Stimulated activated CD8-positive, alpha-beta memory T cell treated with anti-CD3 and anti-CD28 coated beads, Interleukin-7, amount 100 ng/mL, for 1 hour (primary cell): ENCODE measurements at places on chromosomes 4 and X.

GRCh38 chr4:184790826-184791225 is 34.9 kb downstream of the ACSL1 start:
- DNase-seq, result no peak

GRCh38 chr4:34432706-34433105 is 1811.6 kb downstream of the ARAP2 start:
- no peak for DNase-seq

DNA sequence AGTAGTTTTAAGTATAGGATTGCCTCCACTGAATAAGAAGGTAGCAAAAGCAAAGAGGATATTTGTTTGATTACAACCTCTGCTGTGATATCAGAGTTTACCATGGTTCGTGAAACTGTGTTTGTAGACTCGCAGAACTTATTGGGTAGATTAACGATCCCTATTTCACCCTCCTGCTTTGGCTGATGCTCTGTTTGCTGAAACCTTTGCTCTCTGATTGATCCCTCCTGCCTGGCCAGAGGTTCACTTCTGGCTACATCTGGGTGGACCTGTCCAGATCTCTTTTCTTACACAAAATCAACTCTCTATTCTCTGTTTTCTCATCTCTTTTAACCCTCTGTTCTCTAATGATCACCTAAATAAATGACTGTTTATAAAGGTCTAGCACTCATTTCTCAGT is 37.9 kb upstream of the TMEM192 start:
- DNase-seq, result no peak

GRCh38 chr4:7095611-7096155 is 27.8 kb upstream of the GRPEL1 start:
- no peak for DNase-seq

DNA sequence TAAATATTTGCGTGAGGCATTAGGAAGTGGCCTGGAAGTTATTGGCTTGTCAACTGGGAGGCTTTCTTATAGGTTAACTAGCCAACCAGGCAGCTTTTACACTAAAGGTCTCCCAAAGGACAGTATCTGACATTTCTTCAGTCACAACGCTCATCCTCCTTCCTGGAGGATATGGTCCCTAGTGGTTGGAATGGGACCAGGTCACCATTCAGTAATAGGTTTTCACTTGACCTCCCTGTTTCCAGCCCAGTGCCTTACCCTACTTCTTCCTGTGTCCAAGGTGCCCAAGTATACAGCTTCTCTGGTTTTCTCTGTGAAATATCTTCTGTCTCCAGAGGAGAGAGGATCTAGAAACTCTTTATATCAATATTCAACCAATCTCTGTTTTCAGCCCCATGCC is 38.5 kb downstream of the RPS6KA3 start:
- no peak for DNase-seq

- DNase-seq, result no peak
These were observed 240.9 kb downstream of the PALLD start for GRCh38 chr4:168737806-168738172.

DNA sequence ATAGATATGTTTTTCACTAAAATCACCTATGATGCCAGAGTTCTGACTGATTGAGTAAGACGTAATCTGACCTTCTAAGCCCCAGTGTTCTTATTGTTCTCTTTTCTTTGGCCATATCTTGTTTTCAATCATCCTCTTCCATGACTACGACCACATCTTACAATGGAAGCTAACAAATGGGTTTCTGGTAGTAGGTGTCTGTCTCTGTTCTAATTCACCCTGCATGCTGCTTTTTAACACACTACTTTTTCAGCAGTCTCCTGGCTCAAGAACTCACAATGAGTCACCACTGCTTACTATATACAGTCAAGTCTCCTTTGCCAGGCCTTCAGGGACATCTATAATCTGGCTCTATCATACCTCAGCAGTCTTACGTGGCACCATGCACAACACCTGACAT is 146.1 kb downstream of the NEXMIF start:
- DNase-seq, result no peak

DNA sequence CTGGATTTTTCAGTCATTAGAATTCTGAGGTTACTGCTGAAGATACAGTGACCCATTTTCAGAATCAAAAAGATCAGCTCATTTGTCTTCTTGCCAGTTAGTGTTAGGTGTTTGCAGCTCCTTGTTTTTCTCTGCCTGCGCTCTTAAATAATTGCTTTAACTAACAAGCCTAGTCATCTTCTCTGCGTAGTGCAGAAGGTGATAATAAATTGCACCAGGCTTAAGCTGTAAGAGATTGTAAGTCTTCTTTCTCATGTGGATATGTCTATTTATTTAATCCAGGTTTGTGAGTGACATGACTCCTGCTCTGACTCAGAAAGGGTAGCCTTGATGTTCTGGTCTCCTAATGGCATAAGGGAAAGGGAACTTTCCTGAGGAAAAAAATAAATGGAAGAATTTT is 167.2 kb downstream of the CEP135 start:
- no peak for DNase-seq

DNA sequence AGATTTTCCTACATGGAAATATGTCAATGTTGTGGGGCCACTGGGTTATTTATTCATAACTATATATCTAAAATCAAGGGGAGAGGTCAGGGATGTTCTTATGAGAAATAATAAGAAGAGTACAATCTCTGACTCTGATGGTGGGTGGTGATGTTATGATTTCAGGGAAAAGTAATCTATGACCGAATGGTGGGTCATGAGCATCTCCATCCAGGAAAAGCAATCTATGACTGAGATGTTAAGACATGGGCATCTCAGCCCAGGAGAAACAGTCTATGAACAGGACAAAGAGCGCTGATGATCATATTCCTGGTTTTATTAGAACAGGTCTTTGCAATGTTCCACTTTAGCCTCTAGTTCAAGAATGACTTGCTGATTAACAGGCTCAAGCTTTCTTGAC is 137.1 kb downstream of the ARSF start:
- no peak for DNase-seq

GRCh38 chr4:83704786-83705185 is 168.9 kb downstream of the GPAT3 start:
- no peak for DNase-seq

- DNase-seq, result no peak
These were observed 14.7 kb downstream of the VEGFC start for GRCh38 chr4:176778063-176778462.

DNA sequence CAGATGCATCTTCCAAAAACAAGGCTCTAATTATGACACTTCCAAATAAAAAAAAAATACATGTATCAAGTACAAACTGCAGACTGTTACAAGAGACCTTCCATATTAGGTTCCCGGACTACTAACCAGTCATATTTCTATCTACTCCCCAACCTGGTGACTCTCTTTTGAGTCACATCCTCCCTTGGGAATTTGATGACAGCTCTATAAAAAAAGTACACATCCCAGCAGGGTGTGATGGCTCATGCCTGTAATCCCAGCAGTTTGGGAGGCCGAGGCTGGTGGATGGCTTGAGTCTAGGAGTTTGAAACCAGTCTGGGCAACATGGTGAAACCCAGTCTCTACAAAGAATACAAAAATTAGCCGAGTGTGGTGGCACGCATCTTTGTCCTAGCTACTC is 14.9 kb downstream of the RPGR start:
- DNase-seq, result no peak

- no peak for DNase-seq
These were observed 171.6 kb upstream of the MAP3K15 start for GRCh38 chrX:19686876-19687275.

- no peak for DNase-seq
These were observed 13.9 kb downstream of the PAGE2 start for GRCh38 chrX:55102754-55103153.

- DNase-seq, result no peak
These were observed 922.0 kb downstream of the NLGN4X start for GRCh38 chrX:5306654-5307121.

- DNase-seq, result no peak
These were observed 25.3 kb downstream of the SLAIN2 start for GRCh38 chr4:48366611-48367010.

DNA sequence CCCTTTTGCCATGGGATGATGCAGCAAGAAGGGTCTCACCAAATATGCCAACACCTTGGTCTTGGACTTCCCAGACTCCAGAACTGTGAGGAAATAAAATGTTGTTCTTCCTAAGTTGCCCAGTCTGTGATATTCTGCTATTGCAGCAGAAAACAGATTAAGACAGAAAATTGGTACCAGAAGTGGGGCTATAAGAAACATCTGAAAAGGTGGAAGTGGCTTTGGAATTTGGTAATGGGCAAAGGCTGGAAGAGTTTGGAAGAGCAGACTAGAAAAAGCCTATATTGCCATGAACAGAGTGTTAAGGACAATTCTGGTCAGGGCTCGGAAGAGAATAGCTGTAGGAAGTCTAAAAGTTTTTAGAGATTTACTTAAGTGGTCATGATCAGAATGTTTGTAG is 27.4 kb downstream of the CASP6 start:
- DNase-seq, result no peak

GRCh38 chrX:15564981-15565579 is 35.7 kb downstream of the ACE2 start:
- DNase-seq, result no peak

DNA sequence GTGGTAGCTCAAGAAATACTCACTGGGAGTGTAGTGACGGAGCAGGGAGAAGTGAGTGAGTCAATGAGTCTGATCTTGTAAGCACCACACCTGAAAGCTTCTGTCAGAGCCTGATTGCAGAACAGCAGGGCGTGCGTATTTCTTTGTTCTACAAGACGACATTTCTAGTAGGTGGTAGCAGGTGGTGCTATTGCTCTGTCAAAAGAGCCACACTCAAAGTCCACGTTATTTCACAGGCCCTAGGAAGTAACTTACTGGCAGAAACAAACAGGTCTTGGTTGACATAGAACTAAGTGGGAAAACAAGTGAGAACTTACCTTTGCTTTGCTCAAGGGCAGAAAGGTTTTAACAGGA is 46.4 kb upstream of the SPRY1 start:
- no peak for DNase-seq

DNA sequence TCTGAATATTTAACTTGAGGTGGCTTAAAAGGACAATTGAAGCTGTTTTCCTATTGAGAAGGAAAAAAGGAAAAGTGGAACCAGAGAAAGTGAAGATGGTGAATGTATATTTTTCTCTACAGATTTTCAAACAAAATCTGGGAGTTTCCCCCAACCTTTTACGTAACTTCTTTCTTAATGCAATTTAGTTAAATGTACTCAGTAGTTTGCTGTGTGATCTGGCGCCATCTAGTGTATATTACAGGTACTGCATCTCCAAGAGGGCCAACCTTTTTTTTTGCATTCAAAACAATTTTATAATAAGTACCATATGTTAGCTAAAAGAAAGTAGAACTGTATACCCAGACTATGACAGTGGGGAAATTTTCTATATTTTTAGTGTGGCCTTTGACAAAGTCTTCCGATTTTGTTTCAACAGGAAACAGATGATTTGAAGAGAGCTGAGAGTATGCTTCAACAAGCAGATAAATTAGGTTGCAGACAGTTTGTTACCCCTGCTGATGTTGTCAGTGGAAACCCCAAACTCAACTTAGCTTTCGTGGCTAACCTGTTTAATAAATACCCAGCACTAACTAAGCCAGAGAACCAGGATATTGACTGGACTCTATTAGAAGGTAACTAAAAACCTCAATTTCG is 82.0 kb downstream of the PLS3 start:
- DNase-seq, result no peak

DNA sequence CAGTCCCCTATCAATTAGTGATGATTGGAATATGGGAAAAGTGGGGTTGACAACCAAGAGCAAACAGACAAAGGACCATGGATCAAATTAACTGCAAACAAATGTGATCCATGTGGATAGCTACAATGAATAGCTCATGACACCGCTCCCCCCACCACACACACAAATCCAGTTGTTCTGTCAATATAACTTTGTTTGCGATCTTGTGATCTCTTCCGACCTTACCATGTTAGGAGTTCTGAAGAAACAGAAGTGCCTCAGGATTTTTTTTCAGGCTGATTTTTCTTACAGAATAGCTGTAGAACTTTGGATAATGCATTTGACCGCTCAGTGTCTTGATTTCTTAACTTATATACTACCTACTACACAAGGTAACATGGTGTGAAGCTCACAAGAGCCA is 116.6 kb downstream of the SH2D1A start:
- DNase-seq, result no peak

DNA sequence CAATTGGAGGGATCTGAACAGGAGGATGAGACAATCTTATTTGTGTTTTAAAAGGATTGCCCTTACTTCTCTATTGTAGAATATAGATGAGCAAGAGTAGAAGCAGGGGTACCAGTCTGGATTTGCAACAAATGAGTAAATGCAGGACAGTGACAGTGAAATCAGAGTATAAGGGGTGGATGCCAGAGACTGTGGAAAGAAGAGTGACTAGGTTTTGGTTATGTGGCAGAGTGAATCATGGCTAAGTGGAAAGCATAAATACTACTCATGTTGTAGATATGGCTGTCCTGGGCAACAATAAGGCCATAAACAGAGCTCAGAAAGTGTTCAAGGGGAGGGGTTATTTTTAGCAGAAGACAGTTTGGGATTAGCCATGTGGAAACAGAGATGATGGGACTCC is 6.0 kb upstream of the VSIG4 start:
- no peak for DNase-seq

DNA sequence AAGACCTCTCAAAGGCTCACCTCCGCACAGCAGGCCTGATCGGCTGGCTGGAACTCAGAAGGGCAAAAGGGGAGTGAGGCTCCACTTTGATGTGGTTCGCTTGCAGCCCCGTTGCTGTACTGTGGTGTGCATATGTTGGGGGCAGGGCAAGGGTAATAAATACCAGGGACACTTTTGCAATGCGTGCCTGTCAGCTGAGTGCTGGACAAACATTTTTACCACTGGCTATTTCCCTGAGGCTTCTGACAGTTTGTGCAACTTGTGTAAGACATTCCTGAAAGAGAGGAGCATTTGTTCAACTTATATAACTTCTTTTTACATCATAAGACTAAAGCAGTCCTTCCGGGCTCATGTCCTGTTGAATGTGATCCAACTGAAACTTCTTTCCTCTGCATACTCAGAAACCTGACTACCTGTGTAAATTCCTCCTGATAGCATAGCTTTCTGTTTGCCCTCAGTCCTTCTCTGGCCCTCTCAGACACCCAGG is 82.3 kb downstream of the SPRY1 start:
- no peak for DNase-seq

GRCh38 chr4:185280608-185281007 is 71.2 kb downstream of the SNX25 start:
- DNase-seq, result no peak

GRCh38 chr4:75598390-75598789 is 31.9 kb downstream of the CDKL2 start:
- DNase-seq, result no peak

DNA sequence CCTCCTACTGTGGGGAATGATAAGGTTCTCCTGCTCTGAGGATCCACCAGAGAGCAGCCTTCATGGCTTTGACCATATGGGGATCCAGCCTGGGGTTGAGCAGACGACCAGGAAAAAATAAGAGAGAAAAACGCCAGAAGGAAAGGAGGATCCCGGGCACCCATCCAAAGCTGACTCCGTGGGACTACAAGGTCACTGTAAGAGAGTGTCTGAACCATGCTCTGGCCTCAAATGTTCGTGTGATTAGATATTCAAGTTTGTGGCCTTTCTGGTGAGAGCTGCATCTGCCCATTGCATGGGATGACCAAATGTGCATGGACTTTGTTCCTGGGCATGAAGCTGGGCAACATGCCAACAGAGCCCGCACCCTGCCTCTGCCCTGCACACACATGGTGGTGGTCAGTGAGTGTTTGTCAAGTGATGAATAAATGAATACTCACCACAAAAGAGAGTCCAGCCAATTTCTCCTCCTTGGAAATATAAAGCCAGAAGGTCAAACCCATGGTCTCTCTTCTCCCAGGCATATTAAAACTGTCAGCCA is 346.0 kb upstream of the GATB start:
- no peak for DNase-seq
